Mucosa of gallbladder (tissue), 1 donor: ENCODE measurements at places on chromosomes 16 and 17. TPM values are rescaled to one million over a fixed set of nuclear protein-coding genes. Genes with fewer than 3 reads are reported as not detected.

GRCh38 chr17:51817117-51817516, 341.4 kb downstream of the CA10 start:
- DNase-seq, result no peak

GRCh38 chr17:79167486-79167885, 92.9 kb downstream of the ENGASE start:
- DNase-seq, result no peak

DNA sequence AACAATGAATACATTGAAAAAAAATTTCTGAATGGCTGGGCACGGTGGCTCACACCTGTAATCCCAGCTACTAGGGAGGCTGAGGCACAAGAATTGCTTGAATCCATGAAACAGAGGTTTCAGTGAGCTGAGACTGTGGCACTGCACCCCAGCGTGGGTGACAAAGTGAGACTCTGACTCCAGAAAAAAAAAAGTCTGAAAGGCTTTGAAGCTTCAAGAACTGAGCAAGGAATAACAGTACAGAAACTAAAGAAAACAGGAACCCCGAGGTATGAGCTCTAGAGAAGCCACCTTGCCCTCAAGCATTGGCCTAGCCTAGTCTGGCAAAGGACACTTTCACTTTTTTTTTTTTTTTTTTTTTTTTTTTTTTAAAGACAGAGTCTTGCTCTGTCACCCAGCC, 45.0 kb downstream of the TEX2 start:
- DNase-seq, result no peak

DNA sequence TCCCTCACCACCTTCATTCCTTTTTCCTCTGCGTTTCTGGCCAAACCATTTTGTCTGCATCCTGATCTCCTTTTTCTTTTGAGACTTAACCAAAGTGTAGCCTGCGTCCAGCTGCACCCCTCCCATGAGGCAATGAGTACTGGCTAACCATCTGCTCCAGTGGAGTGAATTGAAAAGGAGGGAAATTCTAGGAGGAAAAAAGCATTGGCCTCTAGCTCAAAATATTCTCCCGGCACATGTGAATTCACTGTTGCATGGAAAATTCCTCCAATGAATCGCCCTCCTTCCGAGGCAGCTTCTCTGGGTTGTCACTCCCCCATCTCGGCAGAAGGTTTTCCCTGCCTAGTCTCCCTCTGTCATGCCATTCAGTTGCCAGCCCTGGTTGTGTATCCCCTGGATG, 5.6 kb downstream of the RAP1GAP2 start:
- DNase-seq, result no peak

GRCh38 chr16:75593825-75594820, 27.9 kb downstream of the GABARAPL2 start:
- no peak for DNase-seq

- no peak for DNase-seq
Observed at GRCh38 chr17:20825539-20825938, 217.3 kb downstream of the USP22 start.

The TAC4 gene
- not detected for total RNA-seq

- DNase-seq, result peak; percentile 38
Observed at GRCh38 chr16:30521873-30522641, 4.3 kb downstream of the ZNF768 start.

DNA sequence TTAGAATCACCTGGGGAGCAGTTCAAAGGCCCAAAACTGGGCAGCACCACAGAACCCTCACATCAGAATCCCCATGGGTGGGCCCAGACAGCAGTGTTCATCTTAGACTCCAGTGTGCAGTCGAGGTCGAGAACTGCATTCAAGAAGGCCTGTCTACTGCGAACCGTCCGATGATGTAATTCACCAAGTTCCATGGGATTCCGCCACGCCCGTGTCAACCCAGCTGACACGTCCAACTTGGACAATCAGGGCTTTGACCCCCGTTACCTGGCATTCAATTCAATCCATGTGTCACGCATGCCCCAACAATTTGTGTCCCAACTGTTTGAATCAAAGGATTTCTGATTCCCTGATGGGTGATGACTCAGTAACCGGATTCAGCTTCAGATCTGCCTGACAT, 9.2 kb downstream of the HSBP1 start:
- no peak for DNase-seq

DNA sequence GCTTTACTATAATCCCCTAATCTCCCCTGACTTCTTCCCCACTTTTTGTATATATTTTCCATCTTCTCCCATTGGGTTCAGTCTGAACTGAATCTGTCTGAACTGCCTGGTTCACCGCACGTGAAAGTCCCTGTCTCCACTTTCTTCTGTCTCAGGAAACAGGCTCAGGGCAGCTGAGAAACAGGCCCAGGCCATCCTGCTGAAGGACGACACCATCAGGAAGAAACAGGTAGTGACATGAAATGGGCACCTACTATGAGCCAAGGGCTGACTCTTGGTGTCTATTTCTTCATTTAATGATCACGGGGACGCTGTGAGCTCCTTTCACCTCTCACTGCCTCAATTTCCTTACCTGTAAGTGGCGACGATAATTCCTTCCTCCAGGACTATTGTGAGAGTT, 90.5 kb upstream of the HSBP1 start:
- no peak for DNase-seq
